Globus pallidus (tissue), 1 donor: ENCODE measurements at places on chromosomes 4 and X.
A peak's percentile ranks its signal among the peaks of the same experiment; 100 is the strongest.

- no peak for DNase-seq
These were observed 862 bp upstream of the INPP4B start for GRCh38 chr4:142846729-142847596.

DNA sequence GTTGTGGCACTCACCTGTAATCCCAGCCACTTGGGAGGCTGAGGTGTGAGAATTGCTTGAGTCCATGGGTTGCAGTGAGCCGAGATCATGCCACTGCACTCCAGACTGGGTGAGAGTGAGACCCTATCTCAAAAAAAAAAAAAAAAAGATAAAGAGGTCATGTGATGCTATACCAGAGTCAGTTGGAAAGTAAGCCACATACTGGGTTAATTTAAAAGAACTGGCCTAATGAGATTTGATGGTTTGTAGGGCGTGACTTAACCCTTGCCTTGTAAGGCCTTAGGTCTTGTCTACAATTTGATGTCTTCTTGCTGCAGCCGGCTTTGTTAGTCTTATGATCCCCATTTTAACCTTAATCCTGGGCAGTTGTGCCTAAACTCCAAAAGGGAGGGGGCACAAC, 5.2 kb downstream of the MGST2 start:
- DNase-seq, result no peak

GRCh38 chr4:151227731-151228130, 49.2 kb upstream of the PRSS48 start:
- DNase-seq, result peak; percentile 88

DNA sequence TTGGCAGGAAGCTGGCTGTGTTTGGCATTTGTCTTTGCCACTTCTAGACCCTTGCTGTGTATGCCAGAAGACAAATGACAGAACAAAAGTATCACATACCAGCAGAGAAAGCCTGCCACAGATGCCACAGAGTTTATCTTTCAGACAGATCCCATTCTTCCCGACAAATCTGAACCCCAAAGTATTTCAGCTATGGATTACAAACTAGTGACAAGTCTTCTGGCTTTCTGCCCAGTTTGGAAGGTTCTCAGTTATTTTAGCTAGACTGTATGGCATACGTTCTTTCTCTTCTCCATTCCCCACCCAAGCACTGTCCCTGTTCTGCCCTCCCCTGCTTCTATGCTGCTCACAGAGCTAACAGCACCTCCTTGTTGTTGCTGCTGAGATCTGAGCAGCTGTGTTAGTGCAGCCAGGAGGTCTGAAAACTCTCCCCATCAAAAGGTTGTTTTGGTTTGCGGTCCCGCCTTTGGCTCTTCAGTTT, 236.7 kb downstream of the FRAS1 start:
- no peak for DNase-seq

DNA sequence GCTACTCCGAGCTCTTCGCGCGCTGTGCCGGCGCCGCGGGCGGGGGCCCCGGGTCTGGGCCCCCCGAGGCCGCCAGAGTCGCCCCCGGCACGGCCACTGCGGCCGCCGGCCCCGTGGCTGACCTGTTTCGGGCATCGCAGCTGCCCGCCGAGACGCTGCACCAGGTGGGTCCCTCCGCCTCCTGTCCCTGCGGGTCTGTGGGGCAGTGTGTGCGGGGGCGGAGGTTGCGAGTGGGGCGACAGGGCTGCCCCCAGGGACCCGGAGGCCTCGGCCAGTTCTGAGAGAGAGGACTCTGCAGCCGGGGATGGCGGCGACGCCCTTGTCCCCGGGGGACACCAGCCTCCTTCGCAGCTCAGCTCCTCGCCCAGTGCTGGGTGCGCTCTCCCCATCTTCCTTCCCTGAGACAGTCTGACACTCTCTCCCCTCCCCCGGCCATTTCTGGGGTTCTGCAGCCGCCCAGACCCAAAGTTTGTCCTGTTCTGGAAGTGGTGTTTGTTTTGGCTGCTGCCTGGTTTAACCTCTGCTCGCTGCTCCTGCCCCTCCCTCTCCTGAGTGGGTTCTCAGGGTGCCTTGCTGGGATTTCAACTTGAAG, 609 bp downstream of the REPS2 start:
- DNase-seq, result no peak

DNA sequence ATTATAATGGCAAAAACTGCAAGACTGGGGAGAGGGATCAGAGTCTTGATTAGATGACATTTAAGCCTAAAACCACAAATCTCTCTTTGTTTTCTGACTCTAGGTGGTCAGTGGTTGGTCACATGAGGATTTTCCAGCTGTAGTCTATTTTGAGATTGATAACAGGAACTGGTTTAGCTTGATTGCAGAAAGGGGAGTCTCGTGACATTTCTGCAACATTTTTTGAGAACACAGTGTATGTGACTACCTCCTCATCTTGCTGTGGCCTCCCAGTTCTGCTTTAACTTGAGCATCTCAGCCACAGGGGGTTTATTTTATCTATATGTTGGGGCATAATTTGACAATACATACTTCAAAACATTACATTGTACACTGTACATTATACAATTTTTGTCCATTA, 726.4 kb upstream of the MAGEB2 start:
- DNase-seq, result no peak

DNA sequence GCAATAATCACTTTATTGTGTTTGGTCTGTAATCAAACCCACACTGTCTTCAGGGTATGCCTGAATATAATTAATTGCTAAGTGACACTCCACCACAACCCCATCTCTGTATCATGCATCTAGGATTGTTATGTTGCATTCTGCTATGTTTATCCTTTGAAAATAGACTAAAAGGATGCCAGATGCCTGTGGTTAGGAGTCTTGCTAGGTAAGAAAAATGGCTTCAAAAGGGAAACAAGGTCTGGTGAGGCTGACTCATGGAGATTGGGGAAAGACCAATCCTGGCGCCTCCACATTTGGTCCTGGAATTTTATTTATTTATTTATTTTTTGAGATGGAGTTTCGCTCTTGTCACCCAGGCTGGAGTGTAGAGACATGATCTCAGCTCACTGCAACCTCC, 360.5 kb upstream of the SLC7A11 start:
- no peak for DNase-seq

- DNase-seq, result no peak
These were observed 46.9 kb downstream of the MTM1 start for GRCh38 chrX:150615356-150615755.

DNA sequence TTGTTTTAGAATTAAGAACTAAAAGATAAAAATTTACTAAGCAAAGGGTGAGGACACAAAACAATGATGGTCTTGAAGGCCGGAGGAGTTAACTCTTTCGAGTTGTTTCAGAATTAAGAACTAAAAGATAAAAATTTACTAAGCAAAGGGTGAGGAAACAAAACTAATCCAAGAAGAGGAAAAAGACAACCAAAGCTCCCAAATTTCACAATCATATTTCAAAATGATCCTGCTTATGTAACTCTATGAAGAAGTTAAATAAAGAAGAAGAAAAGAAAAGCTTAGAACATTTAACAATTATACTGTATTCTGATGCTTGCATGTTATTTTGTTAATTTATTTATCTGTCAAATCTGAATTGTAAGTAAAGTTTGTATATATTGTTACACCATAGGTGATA, 154.8 kb upstream of the SLIT2 start:
- DNase-seq, result no peak

DNA sequence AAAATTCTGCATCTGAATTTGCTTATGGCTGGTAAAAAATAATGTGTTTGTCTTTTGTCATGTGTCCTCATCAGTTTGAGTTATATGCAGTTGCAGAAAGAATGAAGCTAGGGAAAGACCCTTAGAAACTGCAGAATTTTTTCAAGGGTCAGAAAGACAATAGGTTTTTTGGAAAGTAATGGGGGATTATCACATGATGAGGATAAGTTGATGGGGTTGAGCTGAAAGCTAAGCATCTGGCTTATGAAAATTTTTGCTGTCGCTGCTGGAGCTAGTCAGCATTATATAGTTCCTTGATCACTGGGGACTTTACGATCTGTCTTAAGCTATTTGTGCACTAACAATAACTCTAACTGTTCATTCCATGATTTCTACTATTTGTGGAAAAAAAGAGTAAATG, 331.7 kb downstream of the PPARGC1A start:
- DNase-seq, result no peak

DNA sequence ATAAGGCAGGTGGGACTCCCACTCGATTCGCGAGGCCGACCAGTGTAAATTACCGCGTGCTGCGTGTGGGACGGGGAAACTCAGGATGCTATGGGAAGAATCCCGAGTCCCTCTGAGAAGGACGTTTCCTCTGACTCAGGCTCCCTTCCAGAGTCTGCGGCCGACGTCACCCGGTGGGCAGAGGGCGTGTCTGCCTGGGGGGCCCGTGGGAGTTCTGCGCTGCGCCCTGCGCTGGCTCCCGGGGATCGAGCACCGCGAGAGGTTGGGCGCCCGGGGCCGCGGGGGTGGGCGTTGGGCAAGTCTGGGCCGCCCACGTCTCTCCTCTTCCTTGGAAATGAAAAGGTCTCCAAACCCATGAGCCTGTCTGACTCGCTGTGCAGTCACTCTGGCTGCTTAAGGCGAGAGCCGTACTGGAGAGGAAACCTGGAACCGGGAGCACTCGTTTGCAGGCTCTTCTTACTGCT, 568 bp downstream of the NIPAL1 start:
- DNase-seq, result no peak

GRCh38 chr4:123974386-123975149, 578.0 kb downstream of the SPRY1 start:
- DNase-seq, result no peak

DNA sequence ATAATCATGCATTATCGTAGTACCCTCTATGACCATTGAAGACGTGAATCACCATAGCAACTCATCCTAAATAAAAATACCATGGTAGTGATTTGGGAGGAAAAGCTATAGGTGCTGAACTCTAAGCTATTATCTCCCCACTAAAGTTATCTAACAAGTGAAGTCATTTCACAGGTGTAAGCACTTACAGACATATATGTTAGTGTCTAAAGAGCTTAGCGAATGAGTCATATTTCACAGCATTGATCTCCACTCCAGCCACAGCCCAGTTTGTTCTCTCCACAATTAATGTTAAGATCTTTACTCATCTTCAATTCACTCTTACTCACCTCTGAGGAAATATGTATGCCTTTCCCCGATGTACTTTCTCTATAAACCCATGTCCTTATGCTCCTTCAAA, 57.0 kb downstream of the DCAF8L1 start:
- no peak for DNase-seq

DNA sequence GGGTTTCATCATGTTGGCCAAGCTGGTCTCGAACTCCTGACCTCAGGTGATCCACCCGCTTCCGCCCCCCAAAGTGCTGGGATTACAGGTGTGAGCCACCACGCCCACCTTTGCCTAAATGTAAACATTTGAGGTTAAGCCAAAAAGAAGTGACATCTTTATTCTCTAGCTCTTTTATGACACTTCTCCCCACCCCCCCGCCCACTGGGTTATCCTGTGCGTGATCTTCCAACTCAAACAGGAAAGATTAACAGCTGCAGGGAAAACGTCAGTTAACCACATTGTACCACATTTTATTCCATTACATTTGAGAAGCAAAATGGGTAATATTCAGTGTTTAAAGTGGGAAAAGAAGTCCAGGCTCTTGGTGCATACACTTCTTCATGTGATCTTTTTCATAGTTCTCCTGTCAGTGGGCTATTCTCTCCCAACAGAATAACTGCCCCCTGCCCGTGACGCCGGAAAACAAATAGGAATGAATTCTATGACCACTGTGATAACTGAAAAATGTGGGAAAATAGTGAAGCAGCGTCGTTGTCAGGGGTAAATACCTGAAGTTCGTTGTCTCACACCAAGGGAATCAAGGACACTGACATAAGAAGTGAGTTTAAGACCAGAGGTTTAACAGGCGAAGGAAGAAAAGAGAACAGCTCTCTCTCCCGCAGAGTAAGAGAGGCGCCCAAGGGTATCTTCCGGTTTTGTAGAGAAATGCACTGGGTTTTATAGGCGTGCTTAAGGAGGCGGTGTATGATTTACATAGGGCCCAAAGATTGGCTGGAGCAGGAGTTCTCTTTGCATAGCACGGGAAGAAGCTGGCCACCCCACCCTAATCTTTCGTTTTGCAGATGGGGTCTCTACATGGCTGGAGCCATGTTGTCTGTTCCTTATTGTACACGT, 9.7 kb upstream of the SRD5A3 start:
- no peak for DNase-seq

- DNase-seq, result no peak
These were observed 29.4 kb upstream of the TMSB4X start for GRCh38 chrX:12945494-12945893.

DNA sequence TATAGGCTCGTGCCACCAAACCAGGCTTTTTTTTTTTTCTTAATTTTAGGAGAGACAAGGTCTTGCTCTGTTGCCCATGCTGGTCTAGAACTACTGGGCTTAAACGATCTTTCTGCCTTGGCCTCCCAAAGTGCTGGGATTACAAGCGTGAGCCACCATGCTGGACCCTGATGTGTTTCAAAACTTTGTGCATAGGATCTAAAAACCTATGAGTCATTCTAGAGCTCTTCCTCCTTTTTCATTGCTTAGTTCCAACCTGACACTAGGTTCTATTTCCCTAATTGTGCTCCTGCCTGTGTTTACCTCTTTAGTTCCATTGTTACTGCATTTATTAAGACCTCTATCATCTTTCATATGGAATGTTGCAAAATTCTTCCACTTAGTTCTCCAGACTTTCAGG, 57.3 kb downstream of the HPGD start:
- no peak for DNase-seq

DNA sequence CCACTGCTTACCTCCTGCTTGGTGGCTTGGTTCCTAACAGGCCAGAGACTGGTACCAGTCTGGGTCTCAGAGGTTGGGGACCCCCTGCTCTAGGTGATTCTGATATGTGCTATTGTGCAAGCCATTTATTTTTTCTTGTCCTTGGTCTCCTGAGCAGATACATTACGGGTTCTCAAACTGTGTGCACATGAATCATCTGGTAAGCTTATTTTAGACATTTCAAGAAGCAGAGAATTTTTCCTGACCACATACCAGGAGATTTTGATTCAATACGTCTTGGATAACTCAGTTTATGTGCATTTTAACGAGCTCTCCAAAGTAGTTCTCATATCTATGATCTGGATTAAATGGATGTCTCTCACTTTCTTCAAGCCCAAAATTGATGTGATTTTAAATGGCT, 77.2 kb downstream of the FHIP1A start:
- DNase-seq, result no peak

- DNase-seq, result no peak
These were observed 21.6 kb downstream of the PIGG start for GRCh38 chr4:520683-521023.

DNA sequence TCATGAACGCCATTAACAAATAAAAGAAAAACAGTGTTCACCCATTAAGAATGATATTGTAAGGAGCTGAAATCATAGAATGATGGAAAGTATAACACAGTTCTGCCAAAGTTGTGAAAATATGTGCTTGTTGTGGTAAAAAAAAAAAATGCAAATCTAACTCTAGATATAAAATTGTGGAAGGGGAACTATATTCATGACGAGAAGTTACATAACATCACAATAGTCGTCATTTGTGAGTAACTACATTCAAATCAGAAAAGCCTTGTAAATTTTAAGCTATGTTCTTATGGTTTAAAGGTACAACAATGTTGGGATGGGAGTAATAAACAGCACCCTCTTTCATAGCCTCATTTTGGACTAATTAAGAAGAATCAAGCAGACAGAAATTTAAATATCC, 57.6 kb upstream of the PRDM8 start:
- no peak for DNase-seq

- no peak for DNase-seq
These were observed 822.0 kb upstream of the SLIT2 start for GRCh38 chr4:19429684-19430083.
